NCI-H2107 (cell line): ENCODE measurements at places on chromosomes 2 and 18.

- DNase-seq = no peak
Observed at GRCh38 chr2:1611886-1612285, 132.4 kb downstream of the PXDN start.

GRCh38 chr2:203918839-203919238, 17.7 kb upstream of the ICOS start:
- no peak for DNase-seq

DNA sequence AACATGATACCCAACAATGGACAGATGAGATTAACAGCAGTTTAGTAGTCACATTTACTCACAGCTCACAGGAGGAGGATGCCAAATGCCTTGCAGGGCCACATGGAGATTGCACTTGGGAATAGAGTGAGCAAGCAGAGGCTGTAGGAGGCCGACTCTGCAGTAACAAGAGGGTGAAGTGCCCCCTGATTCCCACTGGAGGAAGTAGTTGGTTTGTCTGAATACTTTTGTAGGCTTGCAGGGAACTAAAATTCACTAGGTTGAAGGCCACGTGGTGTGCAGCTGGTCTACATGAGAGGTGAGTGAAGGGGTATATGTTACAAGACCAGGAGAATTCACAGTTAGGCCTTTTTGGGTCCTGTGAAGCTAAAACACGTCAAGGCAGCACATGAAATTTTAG, 419.3 kb upstream of the TNP1 start:
- no peak for DNase-seq

DNA sequence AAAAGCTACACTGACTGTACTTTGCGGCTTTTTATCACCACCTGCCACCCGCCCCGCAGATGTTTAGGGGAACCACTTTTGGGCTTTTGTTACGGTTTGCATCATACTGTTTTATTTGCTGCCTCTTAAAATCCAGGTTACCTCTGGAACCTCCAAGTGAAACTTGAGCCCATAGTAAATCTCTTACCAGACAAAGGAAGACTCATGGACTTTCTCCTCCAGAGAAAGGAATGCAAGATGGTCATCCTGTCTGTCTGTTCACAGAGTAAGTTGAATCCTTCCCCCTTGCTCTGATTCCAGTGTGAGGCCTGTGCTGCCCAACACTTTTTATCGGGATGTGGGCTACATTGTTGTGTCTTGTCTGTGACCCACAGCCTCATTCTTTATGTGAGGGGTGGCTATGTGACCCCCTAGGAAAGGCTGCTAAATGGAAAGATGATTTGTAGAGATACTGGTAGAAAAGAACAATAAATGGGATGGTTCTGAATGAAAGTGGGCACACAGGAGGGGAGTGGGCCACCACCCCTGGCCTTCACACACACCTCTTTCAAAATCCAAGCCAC, 23.3 kb downstream of the RMC1 start:
- DNase-seq = no peak

DNA sequence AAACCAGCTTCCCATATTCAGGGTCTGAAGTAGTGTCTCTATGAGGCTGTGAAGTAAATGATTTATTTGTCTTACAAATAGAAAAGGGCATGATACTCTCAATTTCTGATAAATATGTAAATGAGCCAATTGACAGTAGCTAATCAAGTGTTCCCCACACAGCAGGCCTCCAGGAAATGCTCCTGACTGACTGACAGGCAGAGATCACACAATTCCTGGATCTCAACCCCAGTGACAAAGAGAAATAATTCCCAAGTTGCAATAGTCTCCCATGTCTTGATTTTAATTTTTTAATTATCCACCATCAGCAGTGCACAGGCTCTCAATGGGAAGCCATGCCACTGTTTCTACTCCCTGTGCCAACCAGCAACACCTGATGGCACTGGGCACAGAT, 390.4 kb downstream of the SOX11 start:
- no peak for DNase-seq

GRCh38 chr2:233288663-233289062, 19.0 kb upstream of the SAG start:
- no peak for DNase-seq

GRCh38 chr2:201887773-201888425, 81.6 kb downstream of the CDK15 start:
- DNase-seq = no peak

- DNase-seq = no peak
Observed at GRCh38 chr2:181949047-181949446, 36.6 kb upstream of the PPP1R1C start.

DNA sequence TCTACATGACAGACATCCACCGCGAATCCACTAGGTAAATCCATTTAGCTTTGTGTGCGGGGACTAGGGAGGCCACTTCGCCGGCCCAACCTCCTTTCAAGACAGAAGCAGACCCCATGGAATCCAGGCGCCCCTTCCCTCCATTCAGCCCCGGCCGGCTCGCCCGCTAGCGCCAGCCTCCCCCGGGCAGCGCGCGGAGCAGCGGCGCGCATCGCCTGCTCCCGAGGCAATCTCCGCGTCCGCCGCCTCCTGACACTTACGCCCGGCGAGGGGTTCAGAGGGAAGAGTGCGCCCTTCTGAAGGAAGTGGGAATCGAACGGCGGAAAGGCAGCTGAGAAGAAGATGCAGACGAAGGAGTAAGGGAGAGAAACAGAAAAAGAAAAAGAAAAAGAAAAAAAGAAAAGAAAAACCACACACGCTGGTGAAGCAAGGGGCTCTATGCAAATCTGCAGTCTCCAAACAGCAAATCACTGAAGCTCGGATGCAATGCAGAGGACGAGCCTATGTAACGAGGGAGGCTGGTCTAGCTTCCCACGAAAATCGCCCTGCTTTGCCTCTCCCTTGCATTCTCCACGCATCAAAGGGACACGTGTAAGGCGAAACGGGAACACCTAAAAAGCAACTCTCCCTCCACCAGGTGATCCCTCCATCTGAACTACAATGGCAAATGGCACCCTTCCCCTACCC, 684.4 kb downstream of the NRXN1 start:
- no peak for DNase-seq

DNA sequence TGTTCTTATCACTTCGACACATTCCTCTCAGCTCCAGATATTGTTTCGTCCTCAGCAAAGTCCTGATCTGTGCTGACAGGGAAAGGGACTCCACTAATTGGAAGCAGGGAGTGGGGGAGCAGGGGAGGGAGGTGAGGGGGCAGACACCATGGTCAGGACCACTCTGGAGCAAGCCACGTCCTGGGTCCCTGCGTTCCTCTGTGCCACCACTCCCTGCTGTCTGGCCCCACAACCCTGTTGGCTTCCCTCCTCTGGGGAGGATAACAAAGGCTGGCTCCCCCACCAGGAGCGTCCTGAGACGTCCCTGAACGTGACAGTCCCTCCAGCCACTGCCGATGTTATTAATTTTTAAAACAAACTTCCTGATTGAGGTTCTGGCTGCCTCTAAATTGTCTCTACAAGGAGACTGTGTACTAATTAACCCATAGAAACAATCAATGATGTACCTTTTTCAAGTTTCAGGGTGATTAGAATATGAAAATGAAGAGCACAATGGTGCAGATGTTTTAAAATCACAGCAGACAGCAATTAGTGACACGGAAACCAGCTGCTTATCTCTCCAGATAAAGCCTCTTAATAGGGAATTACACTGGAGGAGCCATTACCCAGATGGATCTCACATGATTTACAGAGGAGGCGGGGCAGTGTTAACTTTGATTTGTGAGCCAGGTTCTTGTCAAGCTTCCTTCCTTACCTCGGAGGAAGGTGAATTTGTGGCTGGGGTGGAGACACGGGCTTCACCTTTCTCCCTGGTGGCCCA, 257.5 kb downstream of the SETBP1 start:
- DNase-seq = no peak
